ENCODE measurements at places on chromosomes 5 and 9.

DNA sequence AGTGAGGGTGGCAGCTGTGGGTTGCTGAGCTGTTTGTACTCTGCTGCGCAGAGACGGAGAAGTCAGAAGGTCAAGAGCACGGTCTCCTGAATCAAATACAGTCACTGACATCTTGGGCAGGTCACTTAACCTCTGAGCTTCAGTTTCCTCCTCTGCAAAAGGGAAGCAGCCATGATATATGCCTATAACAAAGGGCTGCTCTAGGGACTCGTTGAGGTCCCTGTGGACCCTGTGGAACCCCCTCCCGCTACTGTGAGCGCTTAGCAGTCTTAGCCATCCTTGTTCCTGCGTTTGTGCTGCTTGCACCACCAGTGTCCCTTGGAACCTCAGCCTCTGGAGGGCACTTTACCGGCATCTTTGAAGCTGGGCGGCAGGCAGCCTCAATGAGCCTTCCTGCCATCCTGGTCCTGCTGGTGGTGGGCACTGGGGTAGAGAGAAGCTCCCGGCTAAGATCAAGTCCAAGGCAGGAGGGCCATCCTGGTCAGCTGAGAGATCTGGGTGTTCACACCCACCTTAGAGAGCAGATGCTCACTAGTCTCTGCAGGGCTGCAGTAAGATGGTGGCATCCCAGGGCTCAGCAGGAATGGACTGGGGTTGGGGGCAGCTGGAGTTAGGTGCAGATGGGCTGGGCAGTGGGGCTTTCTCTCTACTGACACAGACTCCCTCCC lies 8.7 kb downstream of the JADE2 start:
- no peak for DNase-seq

GRCh38 chr9:87540444-87541105 lies 42.9 kb downstream of the DAPK1 start:
- DNase-seq = no peak

GRCh38 chr5:172111852-172112225 lies 76.2 kb downstream of the STK10 start:
- DNase-seq = no peak

DNA sequence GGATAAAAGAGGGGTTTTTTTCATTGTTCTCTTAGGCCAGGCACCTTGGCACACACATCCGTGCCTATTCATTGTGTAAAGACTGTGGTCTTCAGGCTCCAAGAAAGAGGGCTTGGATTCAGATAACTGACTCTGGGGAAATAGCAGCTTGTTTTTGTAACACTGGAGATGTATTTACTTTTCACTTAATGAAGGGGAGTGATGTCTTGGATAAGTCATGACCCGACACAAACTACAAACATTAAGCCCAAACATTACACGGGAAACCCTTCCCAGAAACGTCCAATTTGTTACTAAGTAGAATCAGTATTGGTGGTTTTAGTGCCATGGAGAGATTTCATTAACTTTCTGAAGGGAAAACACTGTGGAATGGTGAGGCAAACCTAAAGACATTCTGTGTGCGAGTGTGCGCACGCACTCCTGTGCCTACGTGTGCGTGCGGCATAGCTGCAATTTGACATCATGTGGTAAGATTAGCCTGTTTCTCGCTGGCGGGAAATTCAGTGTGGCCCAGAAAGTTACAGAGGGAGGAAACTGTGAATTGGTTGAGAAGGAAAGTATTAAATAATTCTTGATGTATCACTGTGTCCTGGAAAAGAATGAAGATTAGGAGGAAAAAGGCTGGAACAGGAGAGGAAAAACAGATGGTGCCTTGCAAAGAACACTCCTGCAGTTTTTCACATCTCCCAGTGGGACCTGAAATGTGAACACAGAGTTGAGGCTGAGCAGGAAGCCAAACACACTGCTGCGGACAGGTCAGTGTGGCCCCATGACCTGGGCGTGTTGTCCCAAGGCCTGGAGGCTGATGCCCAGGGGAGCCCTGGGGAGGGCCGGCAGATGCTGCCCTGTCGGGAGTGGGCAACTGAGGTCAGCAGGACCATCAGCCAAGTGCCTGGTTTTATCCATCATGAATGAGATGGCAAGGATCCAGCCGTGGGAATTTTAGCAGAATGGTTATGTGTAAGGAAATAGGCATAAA lies 108.5 kb downstream of the GAS1 start:
- no peak for DNase-seq

DNA sequence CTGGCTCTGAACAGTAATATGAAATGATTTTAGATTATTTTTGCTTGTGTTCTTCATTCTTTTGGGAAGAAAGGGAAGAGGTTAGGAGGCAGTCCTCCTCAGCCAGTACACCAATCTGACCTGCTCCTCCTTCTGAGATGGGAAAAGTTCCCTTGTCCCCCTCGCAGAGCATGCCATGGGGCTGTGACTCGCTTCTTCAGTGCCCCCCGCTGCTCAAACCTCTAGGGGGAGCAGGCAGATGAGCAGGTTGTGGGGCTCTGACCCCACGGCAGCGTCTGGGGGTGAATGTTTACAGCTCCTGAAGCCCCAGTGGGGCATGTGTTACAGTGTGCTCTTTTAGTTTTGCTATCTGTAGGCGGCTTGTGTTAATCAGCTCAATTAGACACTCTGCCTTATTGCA lies 50.9 kb upstream of the KLF9 start:
- no peak for DNase-seq

- no peak for DNase-seq
Measured at GRCh38 chr5:179118756-179119414, 58.7 kb downstream of the ZNF354C start.

GRCh38 chr9:93962561-93963440 lies 7.6 kb upstream of the BARX1 start:
- DNase-seq = peak; percentile 69

DNA sequence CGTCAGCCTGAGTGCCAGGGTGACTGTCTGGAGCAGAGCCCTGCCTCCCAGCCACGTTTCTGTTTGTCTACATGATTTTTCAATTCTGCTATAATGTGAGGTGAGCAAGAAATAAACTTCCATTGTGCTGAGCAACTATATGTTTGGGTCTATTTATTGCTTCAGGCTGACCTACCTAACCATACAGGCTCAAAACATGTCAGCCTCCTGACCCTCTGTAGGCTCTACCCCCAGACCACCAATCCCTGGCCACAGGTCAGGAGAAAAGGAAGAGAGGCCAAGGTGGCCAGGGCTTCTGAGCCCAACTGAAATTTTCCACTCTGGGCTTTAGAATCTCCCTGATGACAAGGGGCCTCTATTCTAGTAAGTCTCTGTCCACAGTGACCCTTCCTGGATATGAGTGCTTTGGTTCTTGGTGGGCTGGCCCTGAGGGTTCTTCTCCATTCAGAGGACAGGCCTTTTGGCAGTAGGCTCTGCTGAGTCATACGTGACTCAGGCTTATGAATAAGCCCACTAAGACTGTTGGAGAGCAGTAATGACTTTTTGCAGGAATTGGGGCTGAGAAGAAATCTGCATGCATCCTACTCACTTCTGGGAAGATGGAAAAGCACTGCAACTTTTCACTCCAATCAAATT lies 117.2 kb upstream of the TBCA start:
- no peak for DNase-seq

- no peak for DNase-seq
Measured at GRCh38 chr9:125544484-125544883, 162.5 kb downstream of the MAPKAP1 start.

- no peak for DNase-seq
Measured at GRCh38 chr9:4742246-4742645, 1.2 kb upstream of the AK3 start.

DNA sequence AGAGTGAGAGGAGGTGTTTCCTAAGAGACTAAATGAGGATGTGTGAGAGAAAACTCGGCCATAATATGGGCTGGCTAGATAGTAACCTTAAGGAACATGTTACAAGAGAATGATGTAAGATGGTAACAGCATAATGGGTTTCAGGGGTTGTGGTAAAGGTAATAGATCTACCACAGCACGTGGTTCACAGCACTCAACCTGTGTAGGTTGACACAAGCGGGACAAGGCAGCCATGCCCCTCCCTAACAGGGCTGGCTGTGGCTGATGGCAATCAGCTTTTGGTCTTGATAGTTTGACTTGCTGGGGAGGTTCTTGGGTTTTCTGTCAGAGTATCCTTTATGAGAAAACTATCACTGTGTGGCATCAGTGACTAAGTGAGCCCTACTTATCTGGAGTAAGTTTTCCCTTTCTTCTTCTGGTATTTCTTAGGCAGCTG lies 138.6 kb downstream of the TRIO start:
- DNase-seq = no peak

DNA sequence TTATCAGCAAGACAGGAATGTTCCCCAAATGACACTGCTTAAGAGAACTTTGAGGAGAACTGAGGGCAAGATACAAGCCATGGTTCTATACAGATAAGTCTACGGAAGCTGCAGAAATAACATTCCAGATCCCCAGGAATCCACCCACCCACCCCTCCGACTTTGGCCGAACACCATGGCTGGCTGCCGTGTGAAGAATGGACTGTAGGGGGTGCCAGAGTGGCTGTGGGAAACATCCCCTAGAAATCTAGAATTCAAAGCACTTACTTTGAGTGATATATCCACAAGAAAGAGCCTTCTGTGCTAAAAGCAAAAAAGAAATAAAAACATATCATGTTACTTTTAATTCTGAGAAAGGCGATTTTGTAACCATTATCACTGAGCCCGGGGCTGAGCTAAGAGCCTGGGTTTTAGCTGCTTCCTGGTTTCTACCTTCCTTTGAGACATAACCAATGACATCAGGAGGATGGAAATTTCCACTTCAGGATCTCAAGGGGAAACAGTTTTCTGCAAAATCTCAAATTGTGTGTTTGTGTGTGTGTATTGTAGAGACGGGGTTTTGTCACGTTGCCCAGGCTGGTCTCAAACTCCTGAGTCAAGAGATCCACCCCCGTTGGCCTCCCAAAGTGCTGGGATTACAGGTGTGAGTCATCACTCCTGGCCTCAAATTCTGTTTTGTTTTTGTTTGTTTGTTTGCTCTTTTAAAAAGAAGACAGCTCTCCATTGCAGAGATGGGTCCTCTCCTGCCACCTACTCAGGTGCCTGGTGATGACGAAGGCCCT lies 36.4 kb downstream of the GGTA1 start:
- no peak for DNase-seq

GRCh38 chr5:1111241-1111726 lies 579 bp downstream of the SLC12A7 start:
- DNase-seq = no peak

DNA sequence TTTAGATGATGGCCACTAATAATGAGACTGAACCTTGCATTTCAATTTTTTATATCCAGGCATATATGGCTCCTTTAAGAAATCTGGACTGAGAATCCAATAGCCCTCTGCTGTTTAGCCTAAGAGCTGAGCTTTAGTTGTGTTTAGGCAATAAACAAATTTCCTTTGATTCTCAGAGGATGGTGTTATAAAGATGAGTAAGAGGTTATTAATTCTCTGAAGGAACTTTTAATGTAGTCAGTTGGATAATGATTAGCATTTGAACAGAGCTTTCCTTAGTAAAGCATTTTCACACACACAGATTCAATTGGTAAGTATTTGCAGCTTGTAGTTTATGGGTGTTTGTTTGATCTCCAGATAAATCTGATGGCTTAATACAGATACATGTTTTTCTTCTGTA lies 149.6 kb downstream of the PRR16 start:
- no peak for DNase-seq

DNA sequence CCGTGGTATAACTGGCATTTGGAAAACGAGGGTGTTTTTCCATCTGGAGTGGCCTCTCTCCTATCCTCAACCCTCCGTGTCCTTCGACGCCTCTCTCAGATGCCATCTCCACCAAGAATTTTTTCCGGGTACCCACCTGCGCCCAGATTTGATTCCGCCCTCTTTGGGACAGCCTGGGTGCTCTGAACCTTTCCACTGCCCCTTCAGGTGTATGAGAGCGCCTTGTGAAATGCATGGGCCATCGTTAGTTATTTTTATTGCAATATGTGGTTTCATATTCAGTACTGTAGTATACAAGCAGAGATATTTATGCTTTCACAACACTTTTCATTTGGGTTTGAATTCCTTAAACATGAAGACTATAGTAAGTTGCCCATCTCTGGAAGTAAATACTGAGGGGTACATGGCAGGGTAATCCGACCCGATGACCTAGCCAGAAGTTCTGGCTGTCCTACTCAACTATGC lies 78.2 kb upstream of the IFNE start:
- no peak for DNase-seq

GRCh38 chr9:123011878-123012528 lies 21.5 kb upstream of the GPR21 start:
- no peak for DNase-seq

- DNase-seq = no peak
Measured at GRCh38 chr5:137279521-137280231, 219.4 kb downstream of the SPOCK1 start.

- DNase-seq = no peak
Measured at GRCh38 chr5:136769900-136770684, 404.7 kb upstream of the TRPC7 start.

DNA sequence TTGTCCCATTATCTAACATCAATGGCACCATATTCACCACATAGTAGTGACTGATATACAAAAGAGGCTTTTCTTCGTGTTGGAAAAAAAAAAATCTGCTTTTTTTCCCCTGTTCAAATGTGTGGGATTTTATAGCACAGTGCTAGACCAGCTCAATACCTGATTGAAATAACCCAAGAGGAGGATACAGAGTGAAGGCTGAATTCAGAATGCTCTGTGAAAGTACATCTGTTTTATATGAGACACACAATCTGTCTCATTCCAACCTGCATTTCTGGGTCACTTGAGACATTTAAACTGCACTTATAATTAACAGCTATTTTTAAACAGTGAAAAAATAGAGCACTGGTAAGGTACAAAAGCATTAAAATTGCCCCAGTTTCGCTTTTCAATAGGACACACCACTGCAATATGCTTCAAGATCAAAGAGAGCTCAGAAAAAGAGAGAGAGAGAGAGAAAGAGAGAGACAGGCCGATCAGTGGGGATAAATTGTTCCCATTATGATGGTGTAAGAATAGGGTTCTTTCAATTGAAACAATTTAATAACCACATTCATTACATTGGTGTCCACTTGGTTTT lies 179.3 kb downstream of the NR2F1-AS1 start:
- DNase-seq = no peak

GRCh38 chr5:158958021-158958994 lies 141.4 kb downstream of the EBF1 start:
- DNase-seq = no peak

GRCh38 chr5:73183481-73183891 lies 10.5 kb downstream of the TMEM174 start:
- DNase-seq = no peak

DNA sequence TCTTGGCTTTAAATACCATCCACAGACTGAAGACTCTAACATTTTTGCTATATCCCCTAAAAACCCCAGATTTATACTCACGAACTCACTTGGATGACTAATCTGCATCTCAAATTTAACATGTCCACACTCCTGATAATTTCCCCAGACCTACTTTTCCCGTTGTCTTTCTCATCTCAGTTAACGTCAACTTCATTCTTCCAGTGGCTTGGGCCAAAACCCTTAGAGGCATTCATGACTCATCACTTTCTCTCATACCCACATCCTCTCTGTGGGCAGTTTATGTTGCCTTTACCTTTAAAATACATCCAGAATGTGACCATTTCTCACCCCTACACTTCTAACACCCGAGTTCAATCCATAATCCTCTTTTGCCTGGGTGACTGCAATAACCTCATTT lies 96.7 kb downstream of the EDIL3 start:
- no peak for DNase-seq

GRCh38 chr9:18396102-18396728 lies 77.7 kb upstream of the ADAMTSL1 start:
- no peak for DNase-seq

- DNase-seq = no peak
Measured at GRCh38 chr5:52837591-52838001, 49.9 kb downstream of the ITGA1 start.

- DNase-seq = peak; percentile 33
Measured at GRCh38 chr5:43073597-43074546, 33.8 kb upstream of the ANXA2R start.

GRCh38 chr9:32339424-32339823 lies 45.0 kb upstream of the ACO1 start:
- no peak for DNase-seq
